Prostate gland (tissue), 2 donors: ENCODE measurements at places on chromosomes 2 and 18. TPM values are rescaled to one million over a fixed set of nuclear protein-coding genes. Genes with fewer than 3 reads are reported as not detected.

Gene ING5
- 65.6 TPM for total RNA-seq

Gene KIAA2012
- total RNA-seq = 0.74 TPM

Gene TFPI
- total RNA-seq = 7.0 TPM

Gene GPN1
- total RNA-seq = 34.5 TPM

Gene FAP
- total RNA-seq = not detected

Gene RGPD4
- total RNA-seq = 0.17 TPM

Gene SLC23A3
- 2.9 TPM for total RNA-seq

Gene GLB1L
- total RNA-seq = 25.0 TPM

Gene INO80B
- total RNA-seq = 46.7 TPM

Gene ALPI
- not detected for total RNA-seq

Gene CRYGD
- total RNA-seq = not detected

Gene STK36
- total RNA-seq = 90.9 TPM

Gene PLGLB1
- total RNA-seq = 2.1 TPM

Gene ALPG
- not detected for total RNA-seq

Gene ITM2C
- total RNA-seq = 104 TPM

Gene ZNF892
- 4.6 TPM for total RNA-seq

Gene HOXD12
- total RNA-seq = 0.36 TPM

Gene CFAP65
- total RNA-seq = not detected

Gene RND3
- total RNA-seq = 54.7 TPM

Gene APOB
- total RNA-seq = 0.91 TPM

Gene SCLY
- 16.1 TPM for total RNA-seq

Gene CYP27C1
- total RNA-seq = 1.8 TPM

Gene CNOT9
- 77.6 TPM for total RNA-seq

Gene KRTCAP3
- 147 TPM for total RNA-seq

Gene LRATD1
- 123 TPM for total RNA-seq

Gene HRH4
- total RNA-seq = not detected

Gene IHH
- total RNA-seq = 3.2 TPM

Gene LYPD6B
- total RNA-seq = 17.8 TPM

Gene TOGARAM2
- total RNA-seq = 0.36 TPM

Gene PECR
- total RNA-seq = 16.3 TPM

Gene CCDC68
- 7.9 TPM for total RNA-seq

Gene IL1RN
- 3.7 TPM for total RNA-seq

Gene CERKL
- 3.9 TPM for total RNA-seq

Gene OSBPL6
- 10.8 TPM for total RNA-seq

Gene FBLN7
- total RNA-seq = 3.0 TPM

Gene GKN1
- total RNA-seq = not detected

Gene GPR39
- total RNA-seq = 3.6 TPM

Gene CHRNG
- not detected for total RNA-seq

Gene TGOLN2
- 165 TPM for total RNA-seq
